ENCODE measurements at places on chromosomes 16 and 17.

DNA sequence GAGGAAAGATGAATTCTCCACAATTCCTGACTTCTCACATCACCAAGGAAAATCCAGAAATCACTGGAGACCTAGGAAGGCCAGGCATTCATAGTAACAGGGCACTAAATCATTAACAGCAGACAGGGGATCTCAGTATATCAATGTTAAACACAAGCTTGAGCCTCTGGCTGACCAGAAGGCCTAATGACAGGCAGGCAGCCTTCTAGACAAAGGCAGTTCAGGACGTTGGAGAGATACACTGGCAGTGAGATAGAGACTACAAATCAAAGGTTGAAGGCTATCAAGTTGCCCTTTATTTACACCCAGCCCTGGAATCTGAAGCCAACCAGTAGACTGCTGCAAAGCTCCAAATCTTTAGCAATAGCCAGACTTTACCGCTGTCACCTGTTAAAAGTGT, 422.8 kb upstream of the CCL2 start:
- DNase-seq, result no peak

DNA sequence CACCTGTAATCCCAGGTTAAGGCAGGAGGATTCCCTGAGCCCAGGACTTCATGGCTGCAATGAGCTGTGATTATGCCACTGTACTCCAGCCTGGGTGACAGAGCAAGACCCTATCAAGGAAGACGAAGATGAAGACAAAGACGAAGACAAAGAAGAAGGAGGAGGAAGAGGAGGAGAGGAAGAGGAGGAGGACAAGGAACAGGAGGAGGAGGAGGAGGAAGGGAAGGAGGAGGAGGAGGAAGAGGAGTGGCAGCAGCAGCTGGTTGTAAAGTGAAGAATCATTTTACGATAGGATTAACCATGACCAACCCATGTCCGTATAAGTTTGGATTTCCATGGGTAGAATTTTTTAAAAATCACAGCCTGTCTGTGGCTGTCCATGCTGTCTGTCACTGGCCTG, 316.8 kb upstream of the TNRC6C start:
- no peak for DNase-seq

DNA sequence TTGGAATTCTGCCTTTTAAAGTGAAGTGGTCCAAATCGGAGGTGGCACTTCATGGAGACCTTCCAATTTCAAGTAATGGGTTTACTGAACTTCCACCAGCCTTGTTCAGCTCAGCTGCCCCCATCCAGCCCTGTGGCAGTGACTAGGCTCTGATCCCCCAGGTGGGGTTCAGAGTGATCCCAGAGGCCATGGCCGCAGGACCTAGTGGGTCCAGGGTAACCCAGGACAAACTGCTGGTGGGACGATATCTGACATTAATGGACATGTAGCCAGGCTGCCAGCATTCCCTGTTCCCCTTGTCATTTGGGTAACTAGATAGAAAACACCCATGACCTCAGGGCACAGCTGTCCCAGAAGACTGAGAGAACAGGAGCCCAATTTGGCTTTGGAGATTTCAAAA, 209.9 kb downstream of the GSG1L start:
- DNase-seq, result no peak

GRCh38 chr17:10603931-10604330, 53.2 kb downstream of the MYH3 start:
- no peak for DNase-seq

DNA sequence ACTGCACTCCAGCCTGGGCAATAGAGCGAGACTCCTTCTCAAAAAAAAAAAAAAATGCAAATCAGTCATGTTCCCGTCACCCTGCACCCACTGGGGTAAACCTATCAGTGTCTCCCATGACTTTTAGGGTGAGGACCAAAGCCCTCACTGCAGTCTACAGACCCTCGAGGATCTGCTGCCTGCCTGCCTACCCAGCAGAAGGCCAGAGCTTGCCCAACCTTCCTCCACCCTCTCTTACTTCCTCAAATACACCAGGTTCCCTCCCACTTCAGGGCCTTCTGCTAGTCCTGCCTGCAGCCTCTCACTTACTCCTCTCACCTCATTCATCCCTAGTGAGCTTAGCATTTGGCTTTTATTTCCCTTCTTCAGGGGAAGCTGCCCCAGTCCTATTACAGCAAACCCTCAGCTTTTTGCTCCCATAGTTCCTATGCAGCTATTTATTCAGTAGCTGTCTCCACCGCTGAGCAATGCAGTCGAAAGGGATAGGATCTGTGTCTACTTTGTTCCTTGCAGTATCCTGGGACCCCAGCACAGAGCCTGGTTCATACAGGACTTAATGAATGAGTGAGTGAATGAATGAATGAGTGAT, 17.8 kb upstream of the TOB1 start:
- DNase-seq, result no peak

DNA sequence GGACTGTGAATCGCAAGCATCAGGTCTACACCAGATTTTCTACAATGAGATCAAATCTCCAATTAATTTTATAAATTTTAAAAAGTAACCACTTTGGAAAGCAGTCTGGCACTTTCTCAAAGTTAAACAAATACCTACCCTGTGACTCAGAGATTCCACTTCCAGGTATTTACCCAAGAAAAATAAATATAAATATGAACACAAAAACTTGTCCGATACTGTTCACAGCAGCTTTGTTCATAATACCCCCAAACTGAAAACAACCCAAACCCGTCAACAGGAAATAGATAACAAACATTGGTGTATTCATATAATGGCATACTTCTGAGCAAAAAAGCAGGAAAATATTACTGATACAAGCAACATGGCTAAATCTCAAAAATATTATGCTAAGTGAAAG, 12.1 kb downstream of the ZDHHC7 start:
- no peak for DNase-seq

DNA sequence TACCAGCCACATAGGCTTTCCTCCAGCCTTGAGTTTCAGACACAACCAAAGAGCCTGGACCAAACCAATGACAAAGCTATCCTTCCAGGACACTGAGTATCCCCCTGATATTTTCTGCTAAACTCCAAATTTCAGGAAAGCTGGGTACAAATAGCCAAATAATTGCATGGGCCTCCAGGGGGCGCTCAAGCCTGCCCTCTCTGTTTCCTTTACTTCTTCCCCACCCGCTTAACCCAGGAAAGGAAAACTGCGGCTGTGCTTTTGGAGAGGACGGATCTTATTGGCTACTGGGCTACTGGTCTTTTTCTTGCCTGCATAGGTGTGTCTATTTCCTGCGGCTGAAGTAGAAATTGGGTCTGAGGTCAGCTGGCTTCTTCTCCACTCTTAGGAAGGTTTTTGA, 30.1 kb downstream of the GNGT2 start:
- DNase-seq, result peak; percentile 30

- DNase-seq, result no peak
Measured at GRCh38 chr17:7705269-7706255, 560 bp downstream of the EFNB3 start.

DNA sequence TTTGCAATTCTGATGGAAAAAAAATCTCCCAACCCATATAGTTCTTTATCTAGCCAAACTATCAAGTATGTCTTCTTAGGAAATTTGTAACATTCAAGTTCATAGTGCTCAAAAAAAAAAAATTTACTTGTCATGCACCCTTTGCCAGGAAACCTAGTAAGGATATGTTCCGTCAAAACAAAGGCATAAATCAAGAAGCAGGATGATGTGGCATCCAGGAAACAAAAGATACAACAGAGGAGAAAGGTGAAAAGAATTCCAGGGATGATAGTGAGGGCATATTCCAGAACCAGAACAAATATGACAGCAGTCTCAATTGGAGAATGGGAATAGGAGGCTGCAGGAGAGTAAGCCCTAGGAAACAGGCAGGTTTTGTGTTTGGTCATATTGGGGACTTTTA, 104.6 kb downstream of the SPAG9 start:
- DNase-seq, result no peak

GRCh38 chr16:76683051-76683450, 405.9 kb downstream of the CNTNAP4 start:
- no peak for DNase-seq

- DNase-seq, result no peak
Measured at GRCh38 chr17:45221081-45222013, at the start of gene FMNL1. TSS of gene FMNL1 (plus strand) at chr17:45221885. CDS start at chr17:45222125, 240 bp downstream.

GRCh38 chr17:38809828-38810227, 10.5 kb upstream of the PIP4K2B start:
- DNase-seq, result no peak

DNA sequence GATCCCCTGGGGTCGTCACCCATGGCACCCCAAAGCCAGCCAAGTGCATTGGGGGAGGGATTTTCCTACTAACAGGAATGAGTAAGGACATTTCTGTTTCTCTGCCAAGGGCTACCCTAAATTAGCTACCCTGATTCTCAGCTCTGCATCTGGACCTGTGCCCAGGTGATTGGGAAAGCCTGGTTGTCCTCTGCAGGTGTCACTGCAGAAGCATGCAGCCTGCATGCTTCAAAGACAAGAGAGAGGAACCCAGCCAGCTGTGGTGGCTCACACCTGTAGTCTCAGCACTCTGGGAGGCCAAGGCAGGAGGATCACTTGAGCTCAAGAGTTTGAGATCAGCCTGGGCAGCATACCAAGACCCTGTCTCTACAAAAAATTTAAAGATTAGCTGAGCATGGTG, 19.6 kb downstream of the BEAN1 start:
- no peak for DNase-seq

GRCh38 chr17:40373999-40374398, 9.5 kb upstream of the GJD3 start:
- no peak for DNase-seq

All from stimulated activated CD4-positive, alpha-beta T cell treated with anti-CD3 and anti-CD28 coated beads, Interleukin-2, amount 100 ng/mL, for 4 hours (primary cell).